ENCODE measurements at places on chromosomes 7 and 10.
A peak's percentile ranks its signal among the peaks of the same experiment; 100 is the strongest.

DNA sequence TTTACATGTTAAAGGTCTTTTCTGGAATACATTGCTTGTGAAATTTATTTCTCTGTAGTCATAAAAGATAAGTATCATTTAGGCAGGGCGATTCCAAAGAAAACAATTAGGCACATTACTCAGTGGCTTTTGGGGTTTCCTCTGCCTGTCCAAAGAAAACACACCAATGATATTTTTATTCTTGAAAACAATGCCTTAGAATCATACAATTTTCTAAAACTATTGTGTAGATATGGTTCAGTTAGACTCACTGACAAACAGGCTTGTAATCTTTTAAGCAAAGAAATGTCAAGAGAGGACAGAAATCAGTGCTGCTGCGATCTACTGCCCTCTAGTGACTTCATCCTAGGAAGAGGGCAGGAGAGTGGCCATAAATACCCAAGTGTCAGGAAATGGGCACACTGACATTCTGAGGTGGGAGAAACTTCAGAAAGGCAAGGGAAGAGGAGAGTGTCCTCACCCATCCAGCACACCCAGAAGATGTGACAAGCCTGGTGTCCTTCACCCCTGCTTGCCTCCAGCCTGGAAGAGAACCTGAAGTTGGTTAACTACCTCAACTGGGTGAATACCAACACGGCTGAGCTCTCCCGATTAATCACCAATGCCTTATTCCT lies 120.5 kb downstream of the GALNT11 start:
- DNase-seq, result peak; percentile 56

DNA sequence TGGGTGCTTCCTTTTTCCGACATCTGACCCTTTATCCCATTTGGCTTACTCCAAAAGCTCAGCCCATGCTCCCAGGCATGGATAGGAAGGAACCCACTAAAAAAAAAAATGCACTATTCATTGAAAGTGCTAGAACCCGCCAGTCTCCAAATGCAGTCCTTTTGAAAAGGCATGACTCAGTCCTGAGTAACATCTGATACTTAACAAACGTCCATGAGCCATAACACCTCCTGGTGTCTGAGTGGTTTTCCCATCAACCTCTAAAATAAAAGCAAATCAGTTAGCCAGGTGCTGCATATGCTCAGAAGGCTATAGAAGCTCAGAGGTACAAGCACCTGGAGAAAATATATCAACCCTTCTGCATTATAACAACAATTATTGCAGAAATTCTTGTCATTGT lies 45.0 kb upstream of the CACUL1 start:
- DNase-seq, result no peak

DNA sequence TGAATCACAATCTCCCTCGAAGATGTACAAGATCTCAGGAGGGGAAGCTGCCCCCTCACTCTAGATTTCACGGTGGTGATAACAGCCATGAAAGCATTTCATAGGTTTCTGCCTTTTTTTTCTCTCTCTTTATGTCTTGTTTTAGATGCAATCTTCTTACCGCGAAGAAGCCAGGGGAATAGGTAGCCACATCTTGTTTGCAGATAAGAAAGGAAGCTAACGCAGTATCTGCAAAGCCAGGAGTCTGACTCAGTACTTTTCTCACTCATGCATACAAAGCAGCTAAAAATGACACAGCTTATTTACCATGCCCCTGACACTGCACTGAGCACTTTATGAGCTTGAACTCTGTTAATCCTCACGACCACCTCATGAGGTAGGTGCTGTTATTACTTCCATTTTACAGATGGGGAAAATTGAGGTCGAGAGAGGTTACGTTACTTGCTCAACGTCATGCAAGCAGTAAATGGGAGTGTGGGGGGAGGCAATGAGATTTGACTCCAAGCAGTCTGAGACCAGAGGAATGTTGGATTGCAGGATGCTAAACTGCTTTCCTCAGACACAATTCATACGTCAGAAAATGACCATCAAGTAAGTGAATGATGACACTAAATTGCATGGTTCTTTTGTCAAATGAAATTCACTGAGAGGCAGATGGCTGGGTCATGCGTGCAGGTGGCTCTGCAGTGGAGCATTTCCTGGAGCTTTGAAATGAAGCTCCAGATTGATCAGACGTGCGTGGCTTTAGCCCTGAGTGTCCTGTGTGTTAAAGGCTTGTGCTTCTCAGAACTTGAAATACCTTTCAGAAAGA lies 3.3 kb downstream of the MAP3K8 start:
- peak; percentile 60 for DNase-seq

- no peak for DNase-seq
These were observed 40.3 kb downstream of the MGMT start for GRCh38 chr10:129507216-129507889.

DNA sequence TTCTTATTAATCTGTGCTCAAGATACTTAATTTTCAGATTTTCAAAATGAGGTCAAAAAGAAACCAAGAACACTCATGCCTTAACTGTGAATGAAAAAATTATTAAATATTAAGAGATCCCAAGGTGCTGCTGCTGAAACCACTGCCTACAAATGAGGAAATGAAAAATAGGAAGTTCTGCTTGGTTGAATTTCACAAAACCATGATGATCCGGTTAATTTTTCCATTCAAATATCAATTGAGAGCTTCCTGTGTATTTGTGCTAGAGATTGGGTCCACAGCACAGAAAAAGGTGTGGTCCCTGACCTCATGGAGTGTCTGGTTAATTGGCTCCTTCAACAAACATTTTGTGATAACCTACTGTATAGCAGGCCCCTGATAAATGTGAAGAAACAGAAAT lies 132.7 kb upstream of the YAE1 start:
- DNase-seq, result no peak

GRCh38 chr7:94231305-94231704 lies 163.4 kb upstream of the COL1A2 start:
- DNase-seq, result peak; percentile 9

DNA sequence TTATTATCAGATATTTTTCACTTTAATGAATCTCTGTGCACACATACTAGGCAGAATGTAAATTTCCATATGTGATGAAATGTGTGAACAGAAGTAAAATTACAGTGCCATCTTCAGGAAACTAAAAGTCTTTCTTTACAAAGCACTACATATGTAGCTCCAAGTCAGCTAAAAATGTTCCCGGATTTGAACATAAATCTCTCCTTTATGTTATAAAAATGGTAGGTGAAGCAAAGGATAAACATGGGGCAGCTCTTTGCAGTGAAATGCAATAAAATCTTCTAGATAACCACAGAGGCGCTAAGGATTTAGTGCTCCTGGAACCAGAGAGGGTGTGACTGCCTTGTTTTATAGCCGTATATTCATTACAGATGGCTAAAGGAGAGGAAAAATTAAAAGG lies 104.9 kb upstream of the C7orf33 start:
- no peak for DNase-seq

DNA sequence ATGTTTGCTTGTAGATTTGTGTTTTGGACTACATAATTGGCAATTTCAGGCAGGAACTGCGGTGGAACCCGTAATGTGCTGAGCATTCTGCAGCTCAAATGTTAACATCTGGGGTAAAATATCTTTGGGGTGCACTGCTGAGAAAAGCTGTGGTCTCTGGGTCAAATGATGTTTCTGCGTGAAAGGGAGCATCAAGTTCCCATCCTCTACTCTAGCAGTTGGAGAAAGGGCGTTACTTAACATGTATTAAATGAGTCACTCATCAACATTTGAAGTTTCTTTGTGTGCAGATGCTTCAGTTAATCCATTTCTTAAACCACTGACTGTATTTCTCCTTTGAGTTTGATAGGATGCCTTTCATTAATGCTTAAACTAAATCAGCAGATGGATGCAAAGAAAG lies 273.1 kb upstream of the PITRM1 start:
- DNase-seq, result no peak

- no peak for DNase-seq
These were observed 2.9 kb upstream of the PALD1 start for GRCh38 chr10:70475661-70476060.

DNA sequence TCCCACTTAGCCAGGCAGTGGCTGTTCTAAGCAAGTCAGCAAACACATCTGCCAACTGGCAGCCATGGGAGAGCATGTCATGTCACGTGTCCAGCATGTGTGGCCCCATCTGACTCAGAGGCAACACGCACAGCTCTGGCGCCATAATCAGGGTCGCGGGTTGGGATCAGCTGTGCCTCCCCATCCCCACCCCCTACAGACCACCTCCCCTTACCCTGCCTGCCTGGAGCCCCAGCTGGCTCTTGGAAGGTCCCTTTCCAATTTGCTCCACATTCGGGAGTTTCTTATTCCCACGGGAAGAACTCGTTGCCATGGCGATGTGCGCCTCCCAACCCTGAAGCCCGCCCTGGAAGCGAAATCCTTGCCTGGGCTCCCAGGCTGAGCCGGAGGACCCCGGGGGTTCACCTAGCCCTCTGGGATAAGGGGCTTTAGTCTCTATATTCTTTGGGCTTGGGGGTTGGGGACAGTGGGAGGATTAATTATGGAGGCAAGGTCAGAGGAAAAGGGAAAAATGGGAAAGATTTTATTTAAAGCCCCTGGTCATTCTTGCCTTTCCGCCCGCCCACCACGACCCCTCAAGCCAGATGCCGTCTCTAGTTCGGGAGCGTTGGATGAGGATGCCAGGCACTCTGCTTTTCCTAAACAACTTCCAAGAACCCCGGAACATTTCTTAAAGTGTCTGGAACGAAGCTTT lies 283.7 kb downstream of the ZEB1 start:
- peak; percentile 84 for DNase-seq

GRCh38 chr7:149373089-149373488 lies 87.8 kb downstream of the ZNF777 start:
- no peak for DNase-seq

DNA sequence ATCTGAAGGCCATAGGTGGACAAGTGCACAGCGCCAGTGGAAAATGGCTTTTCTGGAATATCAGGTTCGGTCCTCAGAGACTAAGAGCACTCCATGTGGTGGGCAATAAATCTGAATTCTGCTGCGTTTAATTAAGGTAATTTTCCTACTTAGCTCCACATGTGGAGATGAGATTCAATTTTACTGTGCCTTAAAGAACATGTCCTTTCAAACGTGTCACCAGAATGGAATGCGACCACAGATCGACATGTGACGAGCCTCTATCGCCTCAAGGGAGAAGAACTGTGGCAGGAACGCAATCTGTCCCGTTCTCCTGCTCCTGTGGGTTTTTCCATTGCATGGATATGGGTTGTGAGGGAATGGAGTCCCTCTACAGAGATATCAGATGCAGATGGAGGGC lies 205.3 kb upstream of the ZNF32 start:
- DNase-seq, result peak; percentile 94

Measured in fibroblast of skin of scalp (primary cell).